ENCODE measurements at places on chromosomes 5 and 9.
A peak's percentile ranks its signal among the peaks of the same experiment; 100 is the strongest.

GRCh38 chr5:69317391-69317790 lies 15.2 kb downstream of the CCDC125 start:
- no peak for DNase-seq

GRCh38 chr5:74040065-74040551 lies 414.1 kb downstream of the ARHGEF28 start:
- DNase-seq = no peak

DNA sequence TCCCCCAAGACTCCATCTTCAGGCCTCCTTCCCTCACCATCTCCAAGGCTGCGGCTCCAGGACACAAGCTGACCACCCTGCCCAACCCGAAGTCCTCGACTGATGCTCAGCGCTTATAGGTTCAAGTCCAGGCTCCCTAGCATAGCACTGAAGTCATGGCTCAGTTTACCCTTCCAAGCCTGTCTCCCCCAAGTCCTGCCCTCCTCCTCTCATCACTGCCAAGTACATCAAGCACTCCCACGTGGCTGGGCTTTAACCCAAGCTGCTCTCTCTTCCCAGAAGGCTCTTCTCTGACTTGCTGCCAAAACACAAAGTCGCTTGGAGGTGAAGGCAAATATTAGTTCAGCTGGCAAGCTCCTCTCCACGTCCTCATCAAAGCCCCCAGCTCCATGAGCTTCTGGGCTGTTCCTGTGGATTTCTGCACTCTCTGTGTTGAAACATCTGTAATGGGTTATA lies 22.1 kb upstream of the MARCHF6 start:
- DNase-seq = no peak

DNA sequence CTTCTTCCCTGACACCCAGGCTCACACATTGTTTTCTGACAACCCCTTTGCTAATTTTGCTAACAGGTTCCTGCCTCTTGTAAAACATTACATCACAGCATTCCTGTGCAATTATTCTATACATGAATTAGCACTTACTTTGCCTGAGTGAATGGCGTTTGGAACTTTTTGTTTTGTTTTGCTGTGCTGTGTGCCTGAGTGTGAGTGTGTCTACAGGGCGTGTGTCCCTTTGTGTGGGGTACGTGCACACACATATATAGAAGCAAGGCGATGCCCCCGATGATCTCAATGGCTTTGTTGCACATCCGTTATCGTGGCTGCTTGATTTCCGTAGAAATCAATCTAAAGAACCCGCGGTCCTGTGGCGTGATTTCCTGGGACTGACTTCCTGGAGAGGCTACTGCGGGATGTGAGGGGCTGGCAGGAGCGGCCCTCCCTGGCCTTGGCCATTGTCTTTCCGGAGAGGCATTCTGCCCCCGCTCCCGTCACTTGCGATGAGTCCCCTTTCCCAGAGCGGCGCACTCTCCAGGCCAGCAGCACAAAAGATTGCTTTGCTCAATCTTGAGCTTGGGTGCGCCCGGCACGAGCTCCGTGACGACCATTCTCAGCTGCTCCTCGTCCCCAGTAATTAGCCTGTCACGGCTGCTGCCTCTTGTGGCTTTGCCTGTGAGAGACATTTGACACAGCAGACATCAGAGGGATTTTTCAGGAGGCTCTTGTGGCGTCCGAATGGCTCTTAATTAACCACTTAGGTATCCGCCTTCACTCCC lies 398.1 kb upstream of the IRX1 start:
- no peak for DNase-seq

- no peak for DNase-seq
These were observed 51.1 kb downstream of the DAP start for GRCh38 chr5:10709933-10710332.

DNA sequence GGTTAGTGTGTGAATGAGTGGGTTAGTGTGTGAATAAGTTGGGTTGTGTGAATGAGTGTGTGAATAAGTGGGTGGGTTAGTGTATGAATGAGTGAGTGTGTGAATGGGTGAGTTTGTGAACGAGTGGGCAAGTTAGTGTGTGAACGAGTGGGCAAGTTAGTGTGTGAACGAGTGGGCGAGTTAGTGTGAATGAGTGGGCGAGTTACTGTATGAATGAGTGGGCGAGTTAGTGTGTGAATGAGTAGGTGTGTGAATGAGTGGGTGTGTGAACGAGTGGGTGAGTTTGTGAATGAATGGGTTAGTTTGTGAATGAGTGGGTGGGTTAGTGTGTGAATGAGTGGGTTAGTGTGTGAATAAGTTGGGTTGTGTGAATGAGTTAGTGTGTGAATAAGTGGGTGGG lies 34.7 kb downstream of the NKD2 start:
- no peak for DNase-seq

- DNase-seq = no peak
These were observed 1.3 kb downstream of the SEMA5A start for GRCh38 chr5:9544502-9545135.

DNA sequence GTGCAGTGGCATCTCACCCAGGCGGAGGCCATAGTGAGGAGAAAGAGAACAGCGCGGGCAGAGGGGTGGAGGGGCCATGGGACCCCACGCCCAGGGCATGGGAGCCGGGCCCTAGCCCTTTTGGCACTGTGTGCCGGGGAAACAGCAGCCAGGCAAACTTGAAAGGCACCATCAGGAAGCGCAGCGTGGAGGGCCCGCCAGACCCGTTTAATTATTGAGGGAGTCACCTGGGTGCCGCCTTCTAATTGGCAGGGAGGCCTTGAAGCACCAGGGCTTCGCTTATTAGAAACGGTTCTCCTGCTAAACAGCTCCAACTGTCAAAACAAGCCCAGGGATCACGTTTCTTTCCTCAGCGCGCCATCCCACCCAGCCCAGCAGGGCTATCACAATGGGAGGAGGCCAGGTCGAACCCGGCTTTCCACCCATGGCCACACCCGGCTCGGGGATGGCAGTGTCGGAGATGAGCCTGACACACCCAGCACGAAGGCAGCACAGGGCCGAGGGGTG lies 104.6 kb upstream of the SARDH start:
- DNase-seq = no peak

DNA sequence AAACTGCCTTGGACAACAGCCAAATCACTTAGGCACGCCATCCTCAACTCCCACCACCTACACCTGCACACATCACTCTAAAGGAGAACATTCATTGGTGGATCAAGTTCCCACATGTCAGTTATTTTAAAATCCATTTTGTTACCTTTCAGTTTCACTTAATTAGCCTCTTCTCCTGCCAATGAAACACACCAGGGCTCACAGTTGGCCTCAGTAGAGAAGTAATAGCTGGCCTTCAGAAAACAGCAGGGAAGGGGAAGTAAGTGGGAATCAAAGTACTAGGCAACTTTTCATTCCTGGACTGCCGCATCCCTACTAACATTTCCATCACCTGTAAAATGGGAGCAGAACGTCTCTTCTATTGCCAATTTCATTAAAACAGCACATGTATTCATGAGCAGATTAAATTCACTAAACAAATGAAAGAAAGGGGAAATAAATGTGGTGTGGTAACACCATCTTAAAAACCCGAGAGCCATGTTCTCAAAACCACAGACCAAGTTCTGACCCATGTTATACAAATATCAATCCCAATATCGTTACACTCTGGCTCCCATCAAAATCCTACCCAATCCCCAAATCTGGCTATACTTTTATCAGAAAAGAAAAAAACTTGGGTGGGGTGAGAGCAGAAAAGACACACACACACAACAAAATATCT lies 1.7 kb downstream of the SIL1 start:
- no peak for DNase-seq

GRCh38 chr9:136848393-136849037 lies 694 bp upstream of the PHPT1 start:
- DNase-seq = peak; percentile 46

- DNase-seq = no peak
These were observed 93.1 kb upstream of the TLE1 start for GRCh38 chr9:81782313-81782995.

GRCh38 chr9:109181284-109181683 lies 14.2 kb upstream of the FRRS1L start:
- no peak for DNase-seq

DNA sequence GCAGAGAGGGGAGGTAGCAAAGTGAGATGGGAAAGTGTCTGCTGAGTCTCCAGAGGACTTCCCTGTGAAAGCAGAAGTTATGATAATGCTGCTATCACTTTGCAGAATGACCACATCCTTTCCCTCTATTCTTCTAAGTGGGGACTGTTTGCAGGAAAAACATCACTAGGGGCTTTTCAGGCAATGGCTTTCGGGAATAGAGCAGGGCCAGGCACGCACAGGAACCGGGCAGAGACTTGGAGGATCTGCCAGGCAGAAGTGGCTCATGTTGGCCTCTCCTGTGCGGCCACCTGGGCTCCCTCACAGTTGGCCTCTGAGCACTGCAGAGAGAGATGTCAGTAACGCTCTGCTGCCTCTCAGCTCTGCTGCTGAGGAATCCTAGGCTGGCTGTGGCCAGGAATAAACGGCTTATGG lies 214.7 kb downstream of the MAST4 start:
- no peak for DNase-seq

GRCh38 chr5:17730421-17730820 lies 96.2 kb downstream of the TAF11L14 start:
- DNase-seq = no peak

GRCh38 chr5:29193972-29194371 lies 1999.5 kb upstream of the CDH6 start:
- DNase-seq = no peak

- no peak for DNase-seq
These were observed 102.5 kb downstream of the GPBP1 start for GRCh38 chr5:57276353-57276752.

DNA sequence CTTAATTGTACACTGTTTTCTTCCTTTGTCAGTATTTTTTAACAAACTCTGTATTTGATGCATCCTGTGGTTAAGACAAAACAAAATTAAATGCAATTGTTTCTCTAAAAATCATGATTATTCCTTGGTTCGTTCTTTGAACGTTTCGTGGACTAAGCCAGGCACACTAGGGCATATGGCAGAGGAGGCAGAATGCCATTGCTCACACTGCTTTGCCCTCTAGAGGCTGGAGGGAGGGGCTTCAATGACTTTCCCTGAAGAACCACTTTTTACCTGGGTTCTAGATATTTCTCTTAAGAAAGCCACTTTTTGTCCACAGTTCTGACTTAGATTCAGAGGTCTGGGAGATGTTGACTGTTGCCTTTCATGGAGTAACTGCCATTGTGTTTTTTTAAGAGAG lies 236.2 kb upstream of the ADAMTSL1 start:
- DNase-seq = no peak

DNA sequence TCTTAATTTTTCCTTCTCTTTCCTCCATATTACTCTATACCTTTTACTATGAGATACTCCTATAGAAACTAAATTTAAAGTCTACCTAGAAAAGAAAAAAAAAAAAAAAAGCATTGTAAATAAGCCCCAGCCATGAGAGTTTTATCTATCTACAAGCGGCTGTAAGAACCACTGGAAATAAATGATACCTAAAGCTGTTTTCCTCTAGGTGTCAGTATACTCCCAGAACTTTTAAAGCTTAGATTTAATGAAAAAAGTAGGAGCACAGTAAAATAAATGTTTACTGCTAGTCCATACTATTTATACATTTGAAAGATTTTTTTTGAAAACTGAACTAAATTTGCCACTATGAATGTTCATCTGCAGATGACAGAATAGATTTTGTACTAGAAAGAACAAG lies 26.2 kb downstream of the TYRP1 start:
- no peak for DNase-seq

GRCh38 chr5:50744776-50745175 lies 78.3 kb downstream of the PARP8 start:
- DNase-seq = no peak

GRCh38 chr9:129390541-129390940 lies 212.5 kb upstream of the IER5L start:
- DNase-seq = no peak

GRCh38 chr5:156476678-156477077 lies 149.7 kb downstream of the SGCD start:
- no peak for DNase-seq

DNA sequence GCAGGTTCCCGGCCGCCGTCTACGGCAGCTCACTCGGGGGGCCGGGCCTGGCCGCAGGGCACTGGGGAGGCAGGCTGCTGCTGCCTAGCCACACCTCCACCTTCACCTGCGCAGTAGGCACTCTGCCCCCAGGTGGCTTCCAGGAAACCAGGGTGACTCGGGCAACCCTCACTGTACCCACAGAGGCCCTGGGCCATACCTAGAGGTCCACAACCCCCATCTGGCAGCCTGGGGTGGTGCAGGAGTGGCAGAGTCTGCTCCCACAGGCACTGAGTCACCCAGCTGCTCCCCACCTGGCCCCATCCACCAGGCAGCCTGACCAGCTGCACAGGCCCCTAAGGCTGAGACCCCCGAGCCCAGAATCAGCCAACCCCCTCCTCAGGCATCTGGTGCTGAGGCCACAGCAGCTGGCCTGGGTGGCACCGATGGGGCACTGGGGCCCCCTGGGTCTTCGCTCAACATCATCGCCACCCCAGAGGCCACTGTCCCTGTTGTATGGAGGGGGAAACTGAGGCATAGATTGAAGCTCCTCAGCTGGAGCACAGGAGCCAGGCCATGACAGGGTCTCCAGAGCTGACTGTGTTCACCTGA lies 70.2 kb downstream of the KCNT1 start:
- no peak for DNase-seq

DNA sequence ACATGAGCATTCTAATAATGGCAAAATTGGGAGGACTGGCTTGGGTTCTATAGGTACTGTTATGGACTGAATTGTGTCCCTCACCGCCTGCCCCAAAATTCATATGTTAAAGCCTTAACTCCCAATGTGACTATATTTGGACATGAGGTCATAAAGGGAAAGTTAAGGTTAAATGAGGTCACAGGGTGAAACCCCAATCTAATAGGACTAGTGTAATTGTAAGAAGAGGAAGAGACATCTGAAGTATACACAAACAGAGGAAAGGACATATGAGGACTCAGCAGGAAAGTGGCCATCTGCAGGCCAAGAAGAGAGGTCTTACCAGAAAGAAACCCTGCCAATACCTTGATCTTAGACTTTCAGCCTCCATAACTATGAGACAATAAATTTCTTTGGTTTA lies 23.1 kb downstream of the RNF180 start:
- no peak for DNase-seq

- DNase-seq = no peak
These were observed 105.0 kb downstream of the FGF18 start for GRCh38 chr5:171524466-171524865.

GRCh38 chr9:92633614-92634278 lies 36.2 kb downstream of the IPPK start:
- DNase-seq = no peak

- no peak for DNase-seq
These were observed 11.5 kb downstream of the NFIB start for GRCh38 chr9:14302405-14302804.

GRCh38 chr5:125409234-125409860 lies 662.9 kb upstream of the ZNF608 start:
- DNase-seq = no peak

GRCh38 chr9:133460405-133461175 lies 812 bp downstream of the CACFD1 start:
- DNase-seq = no peak

Measured in hematopoietic multipotent progenitor cell treated with erythropoietin and hydrocortisone succinate and interleukin-3 and kit ligand, for 17 days (in vitro differentiated cells).